ENCODE measurements at places on chromosomes 12 and 14.

- DNase-seq, result no peak
Measured at GRCh38 chr14:85634205-85634604, 104.3 kb downstream of the FLRT2 start.

DNA sequence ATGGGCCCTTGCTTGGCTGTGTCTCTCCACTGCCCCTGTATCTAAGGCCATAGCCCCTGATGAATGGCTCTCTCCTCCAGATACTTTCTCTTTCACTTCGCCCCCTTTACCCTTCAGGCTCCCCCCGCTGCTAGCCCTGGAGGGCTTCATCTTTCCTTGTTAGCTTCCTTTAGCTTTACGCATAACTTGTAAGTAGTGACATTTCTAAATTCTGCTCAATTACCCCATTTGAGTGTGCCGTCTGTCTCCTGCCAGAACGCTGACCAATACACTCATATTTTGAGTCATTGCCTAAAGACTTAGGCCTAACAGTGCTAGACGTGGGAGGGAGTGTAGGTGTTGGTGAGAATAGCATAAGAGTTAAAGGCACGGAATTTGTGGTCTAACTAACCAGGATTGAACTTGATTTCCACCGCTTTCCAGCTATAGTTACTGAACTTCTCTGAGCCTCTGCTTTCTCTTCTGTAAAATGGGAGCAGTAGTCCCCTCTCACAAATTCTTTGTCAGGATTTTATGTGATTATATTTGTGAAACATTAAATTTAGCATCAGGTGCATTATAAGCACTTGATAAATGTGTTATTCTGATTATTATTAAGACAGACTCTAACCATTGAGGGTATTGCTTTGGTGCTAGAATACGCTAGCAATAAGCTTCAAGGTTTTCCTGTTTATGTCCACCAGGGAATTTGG, 129.3 kb downstream of the ZFP36L1 start:
- DNase-seq, result no peak

- DNase-seq, result peak; percentile 19
Measured at GRCh38 chr14:93629643-93630042, 158.6 kb downstream of the PRIMA1 start.

GRCh38 chr14:97620066-97620465, 822.9 kb downstream of the VRK1 start:
- DNase-seq, result no peak

- DNase-seq, result no peak
Measured at GRCh38 chr12:1584326-1584725, 10.1 kb downstream of the FBXL14 start.

All from GM23338 (cell line).